Stimulated activated CD8-positive, alpha-beta memory T cell treated with anti-CD3 and anti-CD28 coated beads, Interleukin-7, amount 100 ng/mL, for 1 hour (primary cell): ENCODE measurements at places on chromosomes 4 and X.

DNA sequence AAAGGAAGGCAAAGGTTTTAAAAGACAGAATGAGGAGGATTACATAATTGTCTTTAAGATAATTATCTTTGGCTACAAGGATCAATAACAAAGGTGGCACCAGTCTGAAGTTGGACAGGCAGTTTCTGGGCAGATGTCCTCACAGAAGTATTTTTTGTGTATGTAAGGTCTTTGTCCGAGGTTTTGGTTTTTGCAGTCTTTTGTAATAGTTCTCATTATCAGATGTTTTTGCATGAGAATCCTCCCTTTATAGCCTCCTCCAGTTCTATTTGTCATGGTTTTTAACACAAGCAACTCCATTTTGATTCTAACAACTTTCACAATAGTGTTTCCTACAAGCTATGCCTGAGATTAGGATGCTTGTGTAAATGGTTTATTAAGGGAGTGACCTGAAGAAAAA lies 286.2 kb downstream of the IL1RAPL2 start:
- no peak for DNase-seq

DNA sequence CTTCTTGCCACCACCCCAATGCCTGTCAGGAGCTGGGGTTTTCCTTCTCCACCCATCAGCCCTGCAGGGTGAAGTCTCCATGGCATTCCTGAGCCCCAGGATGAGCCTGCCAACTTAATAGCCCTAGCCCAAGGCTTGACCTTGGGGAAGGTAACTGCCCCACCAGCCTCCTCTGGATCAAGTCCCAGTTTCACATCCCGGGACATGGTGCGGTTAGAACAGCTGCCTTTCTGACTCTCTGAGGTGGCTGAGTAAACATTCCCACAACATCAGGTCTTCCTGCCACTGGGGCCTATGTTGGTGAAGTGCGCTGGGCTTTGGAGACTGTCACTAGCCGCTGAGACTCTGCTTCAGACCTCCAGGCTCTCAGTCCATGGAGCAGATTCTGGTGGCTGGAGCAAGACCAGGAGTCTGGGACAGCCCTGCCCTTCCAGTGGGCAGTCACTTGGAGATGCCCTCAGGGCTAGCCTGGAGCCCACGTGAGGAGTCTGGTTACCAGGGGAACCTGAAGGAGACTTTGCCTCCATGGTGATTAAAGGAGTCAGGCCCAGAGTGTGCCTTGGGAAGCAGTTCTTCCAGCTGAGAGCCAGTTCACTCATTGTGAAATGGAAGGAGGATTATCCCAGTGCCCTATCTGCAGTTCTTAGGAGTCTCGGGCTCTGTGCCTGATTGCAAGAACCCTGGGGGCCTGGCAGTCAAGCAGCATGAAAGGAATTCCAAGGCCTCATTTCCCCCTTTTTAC lies 56.8 kb downstream of the SMIM20 start:
- no peak for DNase-seq

DNA sequence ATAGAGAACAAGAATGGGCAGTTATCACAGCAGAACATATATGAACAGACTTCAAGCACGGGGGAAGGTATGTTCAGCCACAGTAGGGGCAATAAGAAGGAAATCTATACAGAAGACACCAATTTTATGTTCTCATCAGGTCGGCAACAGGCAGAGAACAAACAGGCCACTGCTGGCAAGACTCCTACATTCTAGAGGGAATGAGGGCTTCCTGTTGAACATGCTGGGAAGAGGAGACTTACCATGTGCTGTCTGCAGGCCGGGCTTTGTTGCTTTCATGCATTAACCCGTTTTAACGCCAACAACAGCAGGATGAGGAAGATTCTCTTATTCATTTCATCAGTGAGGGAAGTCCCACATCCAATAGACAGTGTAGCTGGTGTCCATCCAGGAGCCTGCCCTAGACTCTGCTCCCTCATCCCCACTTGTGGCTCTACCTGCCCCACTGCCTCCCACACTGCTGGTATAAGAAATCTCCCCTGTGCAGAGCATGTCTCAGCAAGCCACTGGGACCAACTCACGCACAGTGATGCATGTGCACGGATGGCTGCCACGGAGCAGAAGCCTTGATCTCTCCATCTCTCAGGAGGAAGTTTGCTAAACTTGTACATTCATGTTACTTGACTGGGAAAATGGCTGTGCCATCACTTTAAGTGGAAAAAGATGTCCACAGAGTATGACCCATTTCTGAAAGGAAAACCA lies 84.5 kb downstream of the ACOX3 start:
- DNase-seq = no peak

DNA sequence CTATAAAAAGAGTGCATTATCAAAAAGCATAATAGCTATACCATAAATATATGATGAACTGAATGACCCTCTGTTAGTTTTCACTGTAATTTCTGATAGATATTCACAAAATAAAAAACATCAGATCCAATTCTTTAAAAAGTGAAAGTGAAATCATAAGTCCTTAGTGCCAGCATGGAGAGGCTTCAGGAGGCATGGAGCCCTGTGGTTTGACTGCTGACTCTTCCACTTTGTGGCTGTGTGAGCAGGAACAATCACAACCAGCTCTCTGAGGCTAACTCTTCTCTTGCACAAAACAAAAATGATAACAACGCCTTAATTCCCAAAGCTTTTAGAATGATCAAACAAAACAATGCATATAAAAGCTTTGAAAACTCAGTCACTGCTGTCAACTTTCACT lies 1143.9 kb downstream of the PDHA2 start:
- DNase-seq = no peak

DNA sequence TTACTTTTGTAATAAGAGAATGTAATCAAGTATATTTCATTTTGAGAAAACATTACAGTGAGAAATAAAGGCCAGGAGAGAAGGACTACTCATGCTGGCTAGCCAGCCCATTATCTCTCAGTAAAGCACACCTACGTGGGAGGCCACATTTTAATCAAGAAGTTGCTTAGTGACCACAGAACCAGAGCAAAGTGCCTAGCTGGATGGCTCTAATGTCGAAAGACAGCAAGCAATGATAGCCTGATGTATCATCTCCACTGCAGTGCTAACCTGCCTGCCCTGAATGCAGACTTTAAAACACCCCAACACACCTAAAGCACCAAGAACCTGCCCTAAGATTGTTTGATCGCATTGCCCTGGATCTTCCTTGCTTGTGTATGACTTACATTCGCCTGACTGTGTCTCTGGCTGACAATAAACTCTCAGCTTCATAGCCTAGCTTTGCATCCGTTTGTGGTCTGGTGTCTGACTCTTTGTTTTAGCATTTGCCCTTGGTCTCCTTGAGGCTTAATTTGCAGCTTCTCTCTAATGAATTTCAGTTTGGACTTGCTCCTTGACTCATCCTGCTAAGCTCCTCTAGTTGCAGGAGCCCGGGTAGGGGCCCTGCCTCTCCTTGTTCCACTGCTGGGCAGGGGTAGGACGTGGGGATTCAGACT lies 31.4 kb upstream of the SOWAHD start:
- no peak for DNase-seq

GRCh38 chr4:78100060-78100459 lies 42.9 kb downstream of the FRAS1 start:
- no peak for DNase-seq

GRCh38 chrX:110541266-110541665 lies 182.6 kb downstream of the RTL9 start:
- no peak for DNase-seq
